ENCODE measurements at places on chromosomes 16 and 17.

- DNase-seq: no peak
These were observed 119.2 kb upstream of the C17orf78 start for GRCh38 chr17:37256627-37257026.

GRCh38 chr16:57646388-57647039, 18.1 kb downstream of the ADGRG1 start:
- no peak for DNase-seq

DNA sequence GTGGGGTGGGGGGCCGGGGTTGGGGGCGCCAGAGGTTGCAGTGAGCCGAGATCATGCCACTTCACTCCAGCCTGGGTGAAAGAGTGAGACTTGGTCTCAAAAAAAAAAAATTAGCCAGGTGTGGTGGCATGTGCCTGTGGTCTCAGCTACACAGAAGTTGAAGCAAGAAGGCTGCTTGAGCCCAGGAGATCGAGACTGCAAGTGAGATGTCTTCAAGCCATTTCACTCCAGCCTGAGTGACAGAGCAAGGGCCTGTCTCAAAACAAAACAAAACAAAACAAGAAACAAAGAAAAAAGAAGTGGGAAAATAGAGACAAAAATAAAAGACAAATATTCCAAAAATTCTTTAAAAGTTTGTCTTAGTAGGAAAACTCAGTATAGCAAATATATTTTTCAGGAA, 135.1 kb upstream of the CORO6 start:
- DNase-seq: no peak

- no peak for DNase-seq
These were observed 5.7 kb downstream of the CD300H start for GRCh38 chr17:74561586-74561985.
